Esophagus muscularis mucosa (tissue), 4 donors: ENCODE measurements at places on chromosomes 13 and 19. TPM values are rescaled to one million over a fixed set of nuclear protein-coding genes. Genes with fewer than 3 reads are reported as not detected.

- DNase-seq = no peak
Measured at GRCh38 chr19:19068659-19069654, 5.2 kb downstream of the SLC25A42 start.

The ATP1A3 gene
- 3.0 TPM for total RNA-seq

- no peak for DNase-seq
Measured at GRCh38 chr13:113828282-113828825, 35.5 kb downstream of the GAS6 start.

The CD79A gene
- 0.71 TPM for total RNA-seq

GRCh38 chr13:60028021-60028420, 135.7 kb downstream of the DIAPH3 start:
- no peak for DNase-seq

DNA sequence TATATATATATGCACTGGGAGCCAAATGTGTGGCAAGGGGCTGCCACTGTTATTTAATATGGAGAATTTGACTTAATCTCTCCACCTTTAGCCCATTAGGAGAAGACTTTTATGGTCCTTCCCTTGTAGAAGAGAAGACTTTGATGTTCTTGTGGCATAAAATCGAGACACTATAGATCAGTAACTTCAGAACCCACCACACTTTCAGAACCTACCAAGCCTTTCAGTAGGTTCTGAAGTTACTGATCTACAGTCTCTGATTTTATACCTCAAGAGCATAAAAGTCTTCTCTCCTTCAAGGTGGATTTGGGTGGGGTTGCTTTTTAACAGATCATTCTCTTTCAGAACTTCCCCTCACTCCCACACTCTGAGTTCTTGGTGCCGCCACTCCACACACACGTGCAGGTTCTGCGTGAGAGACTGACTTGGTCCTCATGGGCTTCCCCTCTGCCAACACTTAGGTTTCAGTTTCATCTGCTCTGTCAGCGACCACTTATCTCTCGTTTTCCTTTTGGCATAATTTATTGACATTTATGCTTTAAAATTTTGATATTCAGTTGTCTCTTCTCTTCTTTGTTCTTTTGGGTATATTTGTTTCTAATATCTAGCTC, 213.4 kb upstream of the PCDH17 start:
- no peak for DNase-seq

- no peak for DNase-seq
Measured at GRCh38 chr19:29837448-29837981, 25.7 kb downstream of the CCNE1 start.

GRCh38 chr19:8635422-8635821, 5.0 kb downstream of the NFILZ start:
- DNase-seq = no peak

DNA sequence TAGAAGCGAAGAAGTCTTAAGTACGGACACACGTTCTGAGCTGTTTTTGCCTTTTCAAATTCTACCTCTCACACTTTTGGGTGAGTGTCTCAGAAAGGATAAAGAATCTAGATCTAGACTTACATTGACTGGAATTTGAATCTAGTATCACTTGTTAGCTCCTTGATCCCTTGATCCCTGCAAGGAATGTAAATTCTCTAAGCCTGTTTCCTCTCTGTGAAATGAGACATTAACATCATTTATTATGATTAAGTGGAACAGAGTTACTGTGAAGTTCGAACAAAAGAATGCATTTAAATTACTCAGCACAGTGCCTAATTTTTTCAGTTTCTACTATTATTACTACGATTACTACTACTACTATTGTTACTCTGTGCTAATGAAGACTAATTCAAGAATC, 86.6 kb upstream of the POSTN start:
- DNase-seq = no peak

The PGLYRP2 gene
- not detected for total RNA-seq

GRCh38 chr19:39410017-39410830, 2.2 kb upstream of the PLEKHG2 start:
- DNase-seq = no peak

The DZIP1 gene
- total RNA-seq = 22.4 TPM

DNA sequence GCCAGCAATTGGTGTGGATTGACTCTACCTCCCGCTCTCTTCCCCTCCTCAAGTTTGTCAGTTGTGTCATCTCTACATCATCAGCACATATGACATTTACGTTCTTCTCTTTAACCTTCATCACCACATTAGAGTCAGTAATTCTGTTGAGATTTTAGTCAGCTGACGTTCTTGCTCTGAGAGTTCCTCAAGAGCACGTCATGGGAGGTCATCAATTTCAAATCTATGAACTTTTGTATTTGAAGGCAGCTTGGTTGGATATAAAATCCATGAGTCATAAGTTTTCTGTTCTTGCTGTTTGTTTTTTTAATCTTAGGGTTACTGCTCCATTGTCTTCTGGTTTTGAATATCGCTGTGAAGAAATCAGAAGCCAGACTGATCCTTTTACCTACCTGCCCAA, 21.8 kb upstream of the ARGLU1 start:
- DNase-seq = no peak

GRCh38 chr13:39578821-39579291, 24.1 kb downstream of the LHFPL6 start:
- no peak for DNase-seq

- DNase-seq = no peak
Measured at GRCh38 chr13:37869506-37869755, 141 bp downstream of the TRPC4 start.

GRCh38 chr13:31538067-31539042, 201.0 kb upstream of the RXFP2 start:
- DNase-seq = no peak

The ZNF93 gene
- total RNA-seq = 1.2 TPM

DNA sequence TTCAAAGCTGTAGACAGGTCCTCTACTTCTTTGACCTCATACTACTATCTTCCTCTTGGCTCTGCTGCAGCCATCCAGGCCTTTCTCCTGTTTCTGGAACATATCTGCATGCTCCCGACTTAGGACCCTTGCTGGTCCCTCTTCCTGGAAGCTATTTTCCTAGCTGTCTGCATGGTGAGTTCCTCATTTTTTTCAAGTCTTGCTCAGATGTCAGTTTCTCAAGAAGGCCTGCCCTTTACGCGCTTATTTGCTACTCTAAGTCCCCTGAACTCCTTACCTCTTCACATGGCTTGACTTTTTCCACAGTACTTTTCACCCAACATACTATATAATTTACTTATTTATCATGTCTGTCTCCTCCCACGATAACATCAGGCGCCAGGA, 31.4 kb downstream of the DNAJC3 start:
- no peak for DNase-seq

- no peak for DNase-seq
Measured at GRCh38 chr13:41326661-41327060, 15.6 kb downstream of the NAA16 start.

The SLC44A2 gene
- total RNA-seq = 58.7 TPM

The ZDHHC20 gene
- total RNA-seq = 51.0 TPM

GRCh38 chr13:92122186-92122853, 723.9 kb downstream of the GPC5 start:
- DNase-seq = no peak

The RPS28 gene
- total RNA-seq = 332 TPM
